Coronary artery (tissue), 2 donors: ENCODE measurements at places on chromosomes 13 and 19.
A peak's percentile ranks its signal among the peaks of the same experiment; 100 is the strongest.

DNA sequence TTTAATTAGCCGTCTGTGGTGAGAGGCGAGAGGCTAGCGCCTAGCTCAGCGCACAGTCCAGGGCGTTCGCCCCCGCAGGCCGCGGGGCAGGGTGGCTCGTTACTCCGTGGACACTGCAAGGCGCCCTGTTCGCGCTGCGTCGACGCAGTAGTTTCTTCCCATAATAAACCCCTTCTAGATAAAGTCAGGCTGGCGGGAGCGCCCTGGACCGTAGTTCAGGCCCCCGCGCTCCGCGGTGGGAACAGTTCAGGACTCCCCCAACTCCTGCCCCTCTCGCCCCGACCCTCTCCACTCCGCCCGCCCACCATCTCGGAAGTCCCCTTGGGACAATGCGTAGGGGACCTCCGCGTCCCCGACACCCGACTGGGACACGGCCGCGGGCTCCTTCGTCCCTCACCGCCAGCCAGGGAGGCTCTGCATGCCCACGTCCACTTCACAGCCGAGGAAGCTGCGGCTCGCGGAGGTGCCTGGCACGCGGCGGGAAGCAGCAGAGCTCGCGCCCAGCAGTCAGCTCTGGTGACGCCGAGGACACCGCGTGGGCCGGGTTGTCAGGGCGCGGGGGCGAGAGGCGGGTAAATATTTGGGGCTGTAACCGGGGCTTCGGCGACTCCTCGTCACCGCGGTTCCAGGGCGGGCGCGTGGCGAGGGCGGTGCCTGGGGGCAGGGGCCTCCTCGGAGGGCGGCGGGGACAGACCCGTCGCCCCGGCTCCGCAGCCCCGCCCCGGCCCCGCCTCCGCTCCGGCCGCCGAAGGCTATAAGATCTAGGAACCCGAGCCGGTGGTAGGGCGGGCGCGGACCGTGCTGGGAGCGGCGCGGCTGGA, at the start of gene RGCC:
Gene RGCC, plus strand, starts transcription at position 783 of the 821 bp plus-strand sequence. CDS start 158 bp downstream, outside the sequence.
- peak; percentile 83 for DNase-seq

GRCh38 chr13:21318891-21319532, 140.1 kb downstream of the ZDHHC20 start:
- no peak for DNase-seq

DNA sequence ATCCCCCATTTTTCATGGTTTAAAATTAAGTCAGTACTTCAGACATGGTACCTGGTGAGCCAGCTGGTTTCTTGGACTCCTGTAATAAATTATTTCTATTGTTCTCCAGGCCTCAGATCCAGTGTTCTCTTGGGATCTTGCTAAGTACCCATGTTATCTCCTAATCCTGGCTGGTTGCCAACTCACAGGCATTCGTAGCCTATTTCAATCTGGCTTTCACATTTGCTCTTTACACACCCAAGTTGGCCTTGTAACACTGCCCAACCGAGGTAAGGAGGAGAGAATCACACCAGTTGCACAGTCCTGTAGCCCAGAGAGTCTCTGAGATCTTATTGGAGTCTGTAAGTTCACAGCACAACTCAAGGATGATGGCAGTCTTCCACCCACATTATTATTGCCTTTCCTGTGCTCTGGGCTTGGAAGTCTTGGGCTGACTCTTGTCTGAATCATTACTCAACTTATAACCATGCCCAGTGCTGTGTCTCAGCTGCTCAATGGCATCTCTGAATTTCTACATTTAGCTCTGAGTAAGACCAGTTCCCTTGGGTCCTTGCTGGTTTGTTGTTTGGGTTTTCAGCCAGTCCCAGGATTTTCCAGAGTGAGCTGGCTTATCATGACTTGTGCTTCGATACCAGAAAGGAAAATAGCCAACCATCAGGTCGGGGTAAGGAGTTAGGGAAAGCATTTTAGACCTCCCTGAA, 76.6 kb upstream of the KLF12 start:
- peak; percentile 76 for DNase-seq

GRCh38 chr19:49613374-49613773, 22.4 kb downstream of the PRR12 start:
- DNase-seq: no peak

DNA sequence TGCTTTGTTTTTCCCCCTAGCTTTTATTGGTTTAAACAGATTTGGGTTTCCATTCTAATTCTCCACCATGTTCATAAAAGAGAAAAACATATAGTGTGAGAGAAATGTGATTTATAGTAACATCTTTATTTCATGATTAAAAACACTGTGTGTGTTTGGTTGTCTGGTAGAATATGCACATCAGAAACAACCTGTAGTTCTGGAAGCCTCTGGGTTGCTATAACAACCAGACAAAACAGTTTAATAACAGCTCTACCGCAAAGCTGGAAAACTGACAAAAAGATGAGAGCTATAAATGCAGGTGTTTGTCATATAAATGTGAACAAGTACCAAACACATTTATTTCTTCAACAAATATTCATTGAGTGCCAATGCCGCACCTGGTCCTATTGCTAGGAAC, 9.8 kb downstream of the KBTBD6 start:
- no peak for DNase-seq

DNA sequence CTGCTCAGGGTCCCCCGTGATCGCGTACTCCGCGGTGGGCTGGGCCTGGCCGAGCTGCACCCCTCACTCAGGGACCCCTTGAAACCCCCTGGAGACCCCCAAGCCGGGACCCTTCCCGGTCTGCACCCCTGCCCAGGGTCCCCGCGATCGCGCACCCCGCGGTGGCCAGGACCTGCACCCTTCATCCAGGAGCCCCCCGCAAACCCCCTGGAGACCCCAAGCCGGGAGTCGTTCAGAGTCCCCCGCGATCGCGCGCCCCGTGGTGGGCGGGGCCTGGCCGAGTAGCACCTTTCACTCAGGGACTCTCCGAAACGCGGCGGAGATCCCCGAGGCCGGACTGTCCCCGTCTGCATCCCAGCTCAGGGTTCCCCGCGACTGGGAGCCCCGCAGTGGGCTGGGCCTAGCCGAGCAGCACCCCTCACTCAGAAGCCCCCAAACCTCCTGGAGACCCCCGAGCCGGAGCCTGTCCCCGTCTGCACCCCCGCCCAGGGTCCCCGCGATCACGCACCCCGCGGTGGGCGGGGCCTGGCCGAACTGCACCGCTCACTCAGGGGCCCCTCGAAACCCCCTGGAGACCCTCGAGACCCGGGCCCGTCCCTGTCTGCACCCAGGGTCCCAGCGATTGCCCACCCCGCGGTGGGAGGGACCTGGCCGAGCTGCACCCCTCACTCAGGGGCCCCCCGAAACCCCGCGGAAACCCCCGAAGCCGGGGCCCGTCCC, 748 bp downstream of the LMNB2 start:
- no peak for DNase-seq

DNA sequence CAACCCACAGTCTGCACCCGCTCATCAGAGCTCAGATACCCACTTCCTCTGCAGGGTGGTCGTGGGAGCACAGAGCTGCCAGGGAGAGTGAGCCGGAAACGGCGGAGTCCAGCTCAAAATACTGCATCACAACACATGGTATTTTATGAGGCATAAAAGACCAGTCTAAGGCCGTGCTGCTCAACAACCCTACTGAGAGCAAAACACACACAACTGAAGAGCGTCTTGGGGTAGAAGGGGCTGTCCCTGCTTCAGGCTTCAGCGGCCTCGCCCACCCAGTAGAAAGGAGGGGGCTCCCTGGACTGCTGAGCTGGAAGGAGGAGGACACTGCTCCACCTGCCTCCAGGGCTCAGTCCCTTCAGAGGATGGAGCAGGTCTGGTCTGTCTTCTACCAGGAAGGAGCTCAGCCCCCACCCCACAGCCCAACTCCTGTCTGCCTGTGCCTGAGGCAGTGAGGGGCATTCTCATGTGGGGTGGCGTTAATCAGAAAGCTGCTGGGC, 36.9 kb downstream of the NAXD start:
- DNase-seq: no peak

DNA sequence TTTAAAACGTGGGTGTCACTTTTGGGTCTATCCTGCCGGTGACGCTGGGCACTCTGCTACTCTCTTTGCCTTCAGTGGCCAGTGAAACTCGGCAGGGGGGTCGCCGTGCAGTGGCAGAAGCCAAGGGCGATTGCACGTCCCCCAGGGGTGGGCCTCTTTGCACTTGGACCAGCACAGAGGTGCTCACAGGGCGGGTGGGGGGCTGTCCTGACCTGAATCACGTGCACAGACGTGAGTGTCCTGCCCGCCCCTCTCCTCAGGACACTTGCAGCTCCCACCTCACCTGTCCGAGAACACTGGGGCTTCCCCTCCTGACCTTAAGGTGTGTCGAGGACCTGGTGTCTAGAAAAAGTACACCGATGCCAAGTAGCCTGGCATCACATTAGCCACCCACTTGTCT, 16.1 kb downstream of the COL4A1 start:
- DNase-seq: peak; percentile 72

- no peak for DNase-seq
These were observed 172.2 kb downstream of the OLFM4 start for GRCh38 chr13:53200498-53201453.

DNA sequence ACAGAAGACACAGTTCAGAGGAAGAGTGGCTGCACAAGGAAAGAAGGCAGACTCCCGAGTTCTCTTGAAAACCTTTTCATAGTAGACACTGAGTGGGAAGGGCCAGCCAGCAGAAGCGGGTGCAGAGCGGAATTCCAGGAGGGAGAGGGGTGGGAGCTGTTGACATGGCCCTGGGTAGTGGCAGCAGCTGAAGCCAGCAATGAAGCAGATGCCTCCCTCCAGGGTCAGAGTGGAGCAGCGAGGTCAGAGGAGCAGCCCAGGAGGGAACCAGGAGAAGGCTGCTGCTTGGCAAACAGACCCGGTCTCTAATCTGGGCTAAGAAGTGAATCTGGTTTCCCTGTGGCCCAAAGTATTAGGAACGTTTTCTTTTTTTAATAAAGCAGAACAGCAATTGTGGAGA, 73.9 kb upstream of the SPATA13 start:
- DNase-seq: no peak

GRCh38 chr19:10126213-10126639, 6.5 kb upstream of the EIF3G start:
- no peak for DNase-seq

DNA sequence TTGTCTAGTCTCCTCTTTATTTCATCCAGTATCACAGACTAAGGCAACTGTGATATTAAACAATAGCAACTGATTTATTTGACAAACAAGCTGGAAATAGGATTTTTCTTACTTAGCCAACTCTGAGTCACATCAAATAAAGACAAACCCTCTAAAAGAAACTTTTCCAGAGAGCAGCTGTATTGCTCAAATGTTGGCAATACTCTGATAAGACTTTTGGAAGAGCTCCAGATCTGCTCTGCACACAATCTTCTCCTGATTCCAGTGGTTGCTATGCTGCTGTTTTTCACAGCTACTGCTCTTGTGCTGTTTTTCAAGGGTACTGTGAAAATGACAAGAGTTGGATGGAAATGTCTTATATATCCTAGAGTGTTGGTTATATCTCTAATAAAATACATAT, 1479.2 kb downstream of the SLITRK5 start:
- DNase-seq: no peak

GRCh38 chr13:23612182-23612581, 42.0 kb downstream of the TNFRSF19 start:
- DNase-seq: no peak

GRCh38 chr19:22335716-22336115, 49.5 kb downstream of the ZNF729 start:
- DNase-seq: peak; percentile 38

DNA sequence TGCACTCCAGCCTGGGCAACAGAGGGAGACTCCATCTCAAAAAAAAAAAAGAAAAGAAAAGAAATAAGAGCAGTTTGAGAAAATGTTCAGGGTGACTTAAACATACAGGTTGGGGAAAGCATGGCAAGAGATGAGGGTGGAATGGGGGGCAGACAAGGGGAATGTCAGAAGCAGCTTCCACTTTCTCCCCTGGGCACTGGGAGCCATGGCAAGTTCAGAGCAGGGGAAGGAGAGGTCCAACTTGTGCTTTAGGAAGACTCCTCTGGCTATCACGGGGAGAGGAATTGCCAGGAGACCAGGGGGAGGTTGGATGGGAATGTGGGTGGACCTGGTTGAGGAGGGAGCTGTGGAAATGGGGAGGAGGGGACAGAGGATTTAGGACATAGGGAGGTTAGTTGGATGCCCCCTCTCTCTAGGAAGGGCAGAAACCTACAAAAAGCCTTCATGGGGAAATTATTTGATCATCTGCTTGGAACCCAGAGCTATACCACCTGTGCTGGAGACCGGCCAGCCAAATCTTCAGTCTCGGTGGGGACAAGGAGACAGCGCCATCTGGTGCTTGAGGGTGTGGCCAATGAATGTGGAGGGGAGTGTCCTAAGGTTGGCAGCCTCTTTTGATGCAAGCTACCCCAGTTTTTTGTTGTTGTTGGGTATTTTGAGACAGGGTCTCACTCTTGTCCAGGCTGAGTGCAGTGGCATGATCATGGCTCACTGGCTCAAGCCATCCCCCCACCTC, 7.3 kb upstream of the STRN4 start:
- DNase-seq: no peak

- no peak for DNase-seq
These were observed 19.9 kb upstream of the ZNF208 start for GRCh38 chr19:22030680-22031079.

- DNase-seq: no peak
These were observed 12.5 kb downstream of the DDA1 start for GRCh38 chr19:17321655-17322489.

DNA sequence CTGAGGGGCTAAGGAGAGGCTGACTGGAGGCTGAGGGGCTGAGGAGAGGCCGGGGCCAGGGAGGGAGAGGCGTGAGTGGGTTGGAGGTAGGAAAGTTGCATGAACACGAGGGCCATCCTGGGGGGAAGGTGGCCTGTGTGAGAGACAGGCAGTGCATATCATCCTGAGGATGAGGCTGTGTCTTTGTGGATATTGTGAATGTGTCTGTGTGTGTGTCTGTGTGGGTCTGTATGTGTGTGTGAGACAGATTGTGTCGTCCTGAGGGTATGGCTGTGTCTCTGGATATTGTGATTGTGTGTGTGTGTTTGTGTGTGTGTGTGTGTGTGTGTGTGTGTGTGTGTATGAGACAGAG, 422 bp downstream of the ZNF71 start:
- DNase-seq: no peak
